Hindlimb muscle (tissue), 1 donor: ENCODE measurements at places on chromosomes 13 and 19. TPM values are rescaled to one million over a fixed set of nuclear protein-coding genes. Genes with fewer than 3 reads are reported as not detected.

ZNF841 gene
- 13.0 TPM for polyA plus RNA-seq

ZNF443 gene
- 2.7 TPM for polyA plus RNA-seq

DNA sequence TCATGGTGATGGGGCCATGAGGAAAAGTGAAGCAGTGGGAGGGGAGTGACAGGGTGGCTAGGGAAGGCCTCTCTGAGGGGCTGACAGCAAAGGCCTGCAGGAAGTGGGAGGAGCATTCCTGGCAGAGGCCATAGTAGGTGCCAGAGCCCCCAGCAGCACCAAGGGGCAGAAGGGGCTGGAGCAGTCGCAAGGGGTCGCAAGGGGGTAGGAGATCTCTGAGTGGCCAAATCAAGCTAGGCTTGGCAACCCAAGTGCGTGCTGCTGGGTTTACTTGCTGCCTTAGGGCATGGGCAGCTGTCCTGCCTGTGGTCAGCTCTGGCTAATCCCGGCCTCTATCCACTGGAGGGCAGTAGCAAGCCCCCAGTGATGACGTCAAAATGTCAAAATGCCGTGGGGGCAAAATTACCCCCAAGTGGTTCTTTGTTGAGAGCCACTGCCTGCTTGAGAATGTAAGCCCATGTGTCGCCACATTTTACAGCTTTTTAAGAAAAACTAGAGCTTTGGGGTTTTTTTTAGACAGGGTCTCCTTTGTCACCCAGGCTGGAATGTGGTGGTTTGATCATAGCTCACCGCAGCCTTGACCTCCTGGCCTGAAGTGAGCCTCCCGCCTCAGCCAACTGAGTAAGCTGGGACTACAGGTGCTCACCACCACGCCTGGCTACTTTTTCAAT, 11.8 kb downstream of the CCDC97 start:
- DNase-seq, result no peak

GRCh38 chr19:53865523-53865917, 2.2 kb upstream of the MYADM start:
- no peak for DNase-seq

- no peak for DNase-seq
Measured at GRCh38 chr19:38274739-38275138, 10.4 kb downstream of the SPINT2 start.

GRCh38 chr13:107223867-107224266, 655.9 kb upstream of the ARGLU1 start:
- no peak for DNase-seq

DNA sequence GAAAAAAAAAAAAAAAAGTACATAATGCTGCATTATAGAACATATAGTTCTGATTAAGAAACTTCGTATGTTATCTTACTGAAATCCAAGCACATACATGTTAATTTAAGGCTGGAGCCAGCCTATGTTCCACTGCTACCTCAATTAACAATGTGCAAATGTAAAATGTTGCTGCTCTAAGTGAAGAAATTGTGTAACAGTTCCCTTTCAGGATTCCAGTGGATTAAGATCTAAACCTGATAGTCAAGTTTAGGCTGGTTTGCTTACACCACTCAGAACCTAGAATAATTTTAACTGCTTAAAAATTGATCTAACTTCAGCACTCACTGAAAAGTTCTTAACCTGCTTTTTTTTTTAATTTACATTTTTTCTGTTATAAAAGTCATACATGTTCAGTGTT, 4.2 kb downstream of the VPS36 start:
- DNase-seq, result no peak
